ENCODE measurements at places on chromosomes 2 and 18. TPM values are rescaled to one million over a fixed set of nuclear protein-coding genes. Genes with fewer than 3 reads are reported as not detected.

GRCh38 chr18:4068552-4069158, 386.5 kb downstream of the DLGAP1 start:
- peak; percentile 32 for DNase-seq

- DNase-seq = peak; percentile 29
Measured at GRCh38 chr18:59228351-59228750, 8.4 kb downstream of the GRP start.

- no peak for DNase-seq
Measured at GRCh38 chr2:6814869-6815268, 50.8 kb downstream of the CMPK2 start.

GRCh38 chr2:64905338-64906024, 83.7 kb upstream of the SLC1A4 start:
- DNase-seq = no peak

GRCh38 chr2:217900010-217900779, 102.6 kb downstream of the TNS1 start:
- no peak for DNase-seq

DNA sequence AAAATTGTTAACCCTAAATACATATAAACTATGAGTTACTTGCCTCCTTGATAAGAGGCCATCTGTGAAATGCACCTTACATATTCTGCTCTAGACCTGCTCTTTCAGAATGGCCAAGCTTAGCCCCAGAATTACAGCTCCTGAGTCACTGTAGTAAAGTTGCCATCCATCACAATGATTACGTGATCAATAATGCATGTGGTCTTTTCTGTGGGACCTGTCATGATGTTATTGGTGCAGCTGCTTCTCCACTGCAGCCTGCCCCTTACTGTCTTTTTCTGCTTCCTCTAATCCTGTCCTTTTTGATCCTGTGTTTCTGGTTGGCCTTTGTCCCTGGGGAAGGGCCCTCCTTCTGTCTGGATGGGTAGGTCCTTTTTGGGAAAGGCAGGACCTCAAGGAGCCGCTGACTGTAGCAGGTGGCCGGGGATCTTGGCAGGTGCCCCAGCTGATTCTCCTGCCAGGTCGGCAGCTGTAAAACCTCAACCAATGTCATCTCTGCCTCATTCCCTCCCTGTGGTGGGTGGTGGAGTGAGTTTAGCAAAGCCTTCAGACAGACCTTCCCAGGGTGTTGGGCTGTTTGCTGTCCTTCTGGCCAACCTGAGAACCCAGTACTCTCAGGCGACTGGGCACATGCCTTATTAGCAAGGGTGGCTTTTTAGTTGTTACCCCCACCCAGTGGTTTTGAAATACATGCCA, 126.2 kb upstream of the EML6 start:
- DNase-seq = no peak

SIX3 gene
- total RNA-seq = not detected

ACKR3 gene
- not detected for total RNA-seq

YES1 gene
- 99.2 TPM for total RNA-seq
